ENCODE measurements at places on chromosomes 16 and 17.

GRCh38 chr17:33506889-33507650, 214.0 kb upstream of the ASIC2 start:
- no peak for DNase-seq

GRCh38 chr16:29763326-29763725, 14.7 kb upstream of the ZG16 start:
- no peak for DNase-seq

DNA sequence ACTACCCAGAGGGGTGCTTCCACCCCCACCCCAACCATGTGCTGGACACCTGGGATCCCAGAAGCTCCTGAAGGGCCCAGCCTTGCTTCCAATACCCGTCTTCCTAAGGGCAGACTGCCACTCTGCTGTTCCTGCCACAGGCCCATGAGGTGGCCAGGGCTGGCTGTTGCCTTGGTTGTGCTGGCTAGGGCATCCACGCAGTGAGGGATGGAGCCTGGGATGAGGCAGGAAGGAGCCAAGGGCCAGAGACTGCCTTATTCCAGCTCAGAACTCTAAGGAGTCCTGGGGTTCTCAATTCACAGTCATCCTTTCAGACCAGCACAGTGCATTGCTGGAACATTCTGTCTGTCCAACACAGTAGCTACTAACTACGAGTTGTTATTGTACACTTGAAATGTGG, 37.8 kb downstream of the BCO1 start:
- DNase-seq = no peak

DNA sequence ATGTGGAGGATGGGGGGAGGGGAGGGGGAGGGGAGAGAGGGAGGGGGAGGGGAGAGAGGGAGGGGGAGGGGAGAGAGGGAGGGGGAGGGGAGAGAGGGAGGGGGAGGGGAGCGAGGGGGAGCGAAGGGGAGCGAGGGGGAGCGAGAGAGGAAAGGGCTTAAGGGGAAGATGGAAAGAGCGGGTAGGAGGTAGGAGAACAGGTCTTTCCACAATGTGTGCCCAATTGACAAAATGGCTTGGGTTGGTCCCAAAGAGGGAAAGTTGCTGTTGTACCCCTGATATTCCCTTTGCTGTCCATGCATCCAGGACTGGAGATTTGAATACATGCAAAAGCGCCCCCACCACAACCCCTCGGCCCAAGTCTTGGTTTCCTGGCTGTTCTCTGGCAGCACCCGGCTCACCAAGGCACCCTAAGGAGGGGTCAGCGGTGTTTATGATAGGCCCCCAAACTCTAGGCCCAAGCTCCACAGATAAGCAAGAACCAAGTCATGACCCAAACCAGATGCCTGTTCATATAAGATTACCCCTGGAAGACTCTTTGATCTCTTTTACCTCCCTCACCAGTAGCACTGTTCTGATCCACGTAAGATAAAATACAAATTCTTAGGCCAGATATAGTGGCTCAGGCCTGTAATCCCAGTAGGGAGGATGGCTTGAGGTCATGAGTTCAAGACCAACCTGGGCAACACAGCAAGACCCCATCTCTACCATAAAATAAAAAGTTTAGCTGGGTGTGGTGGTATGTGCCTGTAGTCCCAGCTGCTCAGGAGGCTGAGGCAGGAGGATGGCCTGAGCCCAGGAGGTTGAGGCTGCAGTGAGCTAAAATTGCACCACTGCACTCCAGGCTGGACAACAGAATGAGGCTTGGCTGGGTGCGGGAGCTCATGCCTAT, 119.6 kb downstream of the ZFHX3 start:
- DNase-seq = no peak

GRCh38 chr16:12773221-12773620, 30.5 kb downstream of the CPPED1 start:
- DNase-seq = no peak

DNA sequence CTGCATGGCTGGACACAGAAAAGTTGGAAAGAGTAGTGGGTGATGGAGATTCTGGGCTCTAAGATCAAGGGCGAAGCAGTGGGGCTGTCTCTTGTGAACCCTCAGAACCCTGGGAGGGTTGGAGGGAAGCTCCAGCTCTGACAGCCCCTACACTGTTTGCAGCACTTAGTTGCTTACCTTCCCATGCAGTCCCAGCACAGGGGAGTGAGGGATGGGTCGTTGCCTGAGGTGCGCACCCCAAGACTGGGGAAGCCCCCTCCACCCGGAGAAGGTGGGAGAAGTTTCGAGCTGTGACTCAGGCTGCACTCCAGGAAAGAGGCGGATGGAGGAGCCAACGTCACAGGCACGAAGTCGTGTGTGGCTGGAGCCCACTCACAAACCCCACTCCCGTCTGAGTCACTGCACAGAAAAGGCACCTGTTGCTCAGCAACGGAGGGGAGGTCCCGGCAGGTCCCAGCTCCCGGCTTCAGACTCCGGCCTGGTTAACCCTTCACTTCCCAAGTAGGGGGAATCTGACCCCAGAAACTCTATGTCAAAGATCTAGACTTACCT, 60.1 kb downstream of the AIPL1 start:
- peak; percentile 73 for DNase-seq

- no peak for DNase-seq
Observed at GRCh38 chr17:5405400-5405799, 14.1 kb downstream of the NUP88 start.

DNA sequence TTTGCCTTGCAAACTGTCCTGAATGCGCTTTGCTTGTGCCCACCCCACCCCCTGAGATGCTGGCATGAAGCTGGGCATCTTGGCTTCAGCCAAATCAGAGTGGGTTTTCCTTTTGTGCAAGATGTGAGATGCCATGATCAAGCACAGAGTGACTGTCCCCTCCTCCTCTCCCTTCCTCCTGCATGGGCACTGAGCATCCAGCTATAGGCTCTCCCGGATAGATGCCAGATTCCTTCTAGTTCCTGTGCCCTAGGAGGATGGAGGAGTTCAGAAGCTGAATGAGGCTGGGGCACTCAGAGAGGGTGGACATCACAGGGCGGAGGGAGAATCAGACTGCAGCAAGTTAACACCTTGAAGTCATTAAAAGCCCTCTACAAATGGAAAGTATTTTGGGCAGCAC, 384.1 kb upstream of the CCL2 start:
- DNase-seq = no peak

DNA sequence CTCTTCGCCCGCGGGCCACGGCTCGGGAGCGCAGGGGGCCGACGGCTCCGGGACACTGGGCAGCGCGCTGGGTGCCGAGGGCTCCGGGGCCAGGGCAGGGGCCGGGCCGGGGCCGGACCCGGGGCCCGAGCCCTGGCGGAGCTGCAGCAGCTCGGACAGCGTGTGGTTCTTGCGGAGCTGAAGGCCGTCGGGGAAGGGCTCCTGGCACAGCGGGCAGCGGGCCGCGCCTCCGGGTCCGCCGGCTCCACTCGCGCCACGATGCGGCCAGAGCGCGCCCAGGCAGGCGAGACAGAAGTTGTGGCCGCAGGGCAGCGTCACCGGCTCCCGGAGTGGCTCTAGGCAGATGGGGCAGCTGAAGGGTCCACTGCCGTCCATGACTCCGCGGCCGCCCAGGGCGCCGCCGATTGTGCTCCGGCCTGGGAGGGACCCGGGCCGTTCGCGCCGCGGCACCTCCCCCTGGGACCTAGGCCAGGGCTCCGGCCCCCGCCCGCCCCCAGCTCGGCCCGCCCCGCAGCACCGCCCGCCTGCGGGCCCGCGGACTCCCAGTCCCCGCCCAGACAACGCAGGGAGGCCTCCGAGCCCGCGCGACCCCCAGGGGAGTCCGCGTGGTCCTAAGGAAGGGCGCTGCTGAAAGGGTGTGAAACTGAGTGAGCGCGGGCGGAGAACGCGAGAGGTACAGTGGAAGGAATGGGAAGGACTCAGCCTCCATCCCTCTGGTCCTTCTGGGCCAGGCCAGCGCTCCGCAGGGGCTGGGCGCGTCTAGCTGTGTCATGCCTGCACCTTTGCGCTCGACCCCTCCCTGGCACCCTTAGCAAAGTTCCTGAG, at the start of gene TRIM47:
TRIM47 (minus strand) TSS at position 408 of the 825 bp plus-strand sequence; CDS start at position 375, 33 bp downstream.
- DNase-seq = peak; percentile 64

- DNase-seq = no peak
Observed at GRCh38 chr17:44604768-44605485, 47.6 kb downstream of the FZD2 start.

- no peak for DNase-seq
Observed at GRCh38 chr16:888901-889570, 81.7 kb downstream of the LMF1 start.

GRCh38 chr17:75970011-75970523, 8.9 kb downstream of the ACOX1 start:
- DNase-seq = no peak

DNA sequence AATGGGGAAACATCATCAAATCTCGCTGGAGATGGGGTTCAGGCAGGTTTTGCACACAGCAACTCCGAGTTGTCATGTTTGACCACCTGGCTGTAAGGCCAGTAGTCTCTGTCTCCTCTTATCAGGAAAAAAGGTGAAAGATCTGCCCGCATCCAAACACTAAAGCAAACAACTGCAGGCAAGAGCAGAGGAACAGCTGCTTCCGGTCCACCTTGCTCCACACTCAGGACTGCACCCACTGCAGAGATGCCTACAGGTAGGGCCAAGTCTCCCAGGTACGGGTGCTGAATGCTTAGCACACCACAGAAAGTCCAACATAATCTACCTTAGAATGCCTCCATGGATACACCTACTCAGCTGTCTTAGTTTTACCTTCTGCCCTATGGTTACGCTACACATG, 7.3 kb downstream of the TEX2 start:
- DNase-seq = no peak

GRCh38 chr16:83105279-83106077, 478.7 kb downstream of the CDH13 start:
- no peak for DNase-seq

GRCh38 chr16:49884033-49885015, 28.4 kb upstream of the ZNF423 start:
- no peak for DNase-seq

DNA sequence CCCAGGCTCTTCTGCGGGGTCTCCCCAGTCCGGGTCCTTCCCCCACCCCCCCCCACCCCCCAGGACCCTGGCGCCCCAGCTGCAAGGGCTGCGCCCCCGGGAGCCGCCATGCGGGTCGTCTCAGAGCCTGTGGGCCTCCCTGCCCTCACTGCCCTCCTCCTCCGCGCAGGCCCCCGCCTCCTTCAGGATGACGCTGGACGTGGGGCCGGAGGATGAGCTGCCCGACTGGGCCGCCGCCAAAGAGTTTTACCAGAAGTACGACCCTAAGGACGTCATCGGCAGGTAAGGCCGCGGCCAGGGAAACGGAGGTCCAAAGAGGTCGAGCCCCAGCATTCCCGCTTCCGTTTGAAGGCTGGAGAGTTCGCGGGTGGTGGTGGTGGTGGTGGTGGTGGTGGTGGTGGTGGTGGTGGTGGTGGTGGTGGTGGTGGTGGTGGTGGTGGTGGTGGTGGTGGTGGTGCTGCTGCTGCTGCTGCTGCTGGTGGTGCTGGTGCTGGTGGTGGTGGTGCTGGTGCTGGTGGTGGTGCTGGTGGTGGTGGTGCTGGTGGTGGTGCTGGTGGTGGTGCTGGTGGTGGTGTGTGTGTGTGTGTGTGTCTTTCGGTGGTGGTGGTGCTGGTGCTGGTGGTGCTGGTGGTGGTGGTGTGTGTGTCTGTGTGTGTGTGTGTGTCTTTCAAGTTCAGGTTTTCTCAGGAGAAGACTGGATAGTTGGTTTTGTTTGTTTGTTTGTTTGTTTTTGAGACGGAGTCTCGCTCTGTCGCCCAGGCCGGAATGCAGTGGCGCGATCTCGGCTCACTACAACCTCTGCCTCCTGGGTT, 615 bp downstream of the PHKG2 start:
- no peak for DNase-seq

- DNase-seq = no peak
Observed at GRCh38 chr17:5711344-5711743, 127.0 kb upstream of the NLRP1 start.

DNA sequence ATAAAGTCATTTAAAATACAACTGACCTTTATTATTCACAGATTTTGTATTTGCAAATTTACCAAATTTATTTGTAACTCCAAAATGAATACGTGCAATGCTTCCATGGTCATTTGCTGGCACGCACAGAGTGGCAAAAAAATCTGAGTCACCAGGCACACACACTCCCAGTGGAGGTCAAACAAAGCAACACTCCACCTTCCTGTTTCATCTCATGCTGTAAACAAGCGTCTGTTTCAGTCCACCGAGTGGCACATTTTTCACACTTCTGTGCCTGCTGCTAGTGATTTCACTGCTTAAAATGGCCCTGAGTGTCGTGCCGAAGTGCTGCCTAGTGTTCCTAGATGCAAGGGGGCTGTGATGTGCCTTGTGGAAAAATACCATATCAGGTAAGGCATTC, 17.8 kb upstream of the ITGAE start:
- no peak for DNase-seq

Measured in HTR-8/SVneo (cell line).